ENCODE measurements at places on chromosomes 1 and 21.

DNA sequence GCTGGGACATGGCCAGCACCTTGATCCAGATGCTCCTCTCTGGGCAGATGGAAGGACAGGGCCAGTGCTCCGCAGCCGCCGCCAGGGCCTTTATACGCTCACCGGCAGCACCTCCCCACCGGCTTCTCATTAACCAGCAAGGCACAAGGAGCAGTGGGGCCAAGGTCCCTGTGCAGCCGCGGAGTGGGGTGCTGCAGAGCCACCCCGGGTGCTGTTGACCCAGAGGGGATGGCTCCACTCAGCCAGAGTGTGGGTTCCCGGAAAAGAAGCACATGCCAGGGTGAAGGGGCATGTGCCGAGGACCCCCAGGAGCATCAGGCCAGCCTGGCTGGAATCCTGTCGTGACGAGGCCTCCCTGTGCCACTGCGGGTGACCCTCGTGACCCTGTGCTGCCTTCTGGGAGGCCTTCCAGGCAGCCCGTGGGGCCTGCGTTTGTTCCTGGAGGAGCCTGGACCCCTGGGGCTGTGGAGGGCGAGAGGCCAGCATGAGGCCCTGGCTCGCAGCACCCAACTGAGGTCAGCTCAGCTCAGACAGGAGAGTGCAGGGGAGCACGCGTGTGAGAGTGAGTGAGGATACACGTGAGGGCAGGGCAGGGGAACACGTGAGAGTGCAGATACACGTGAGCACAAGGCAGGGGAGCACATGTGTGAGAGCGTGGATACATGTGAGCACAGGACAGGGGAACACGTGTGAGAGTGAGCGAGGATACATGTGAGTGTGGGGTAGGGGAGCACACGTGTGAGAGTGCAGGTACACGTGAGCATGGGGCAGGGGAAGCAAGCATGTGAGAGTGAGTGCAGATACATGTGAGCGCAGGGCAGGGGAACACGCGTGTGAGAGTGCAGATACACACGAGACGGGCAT is at the start of gene FTCD:
Gene FTCD (minus strand): TSS at position 66 of the 864 bp plus-strand sequence. CDS start 56 bp downstream, at position 10.
- no peak for DNase-seq

DNA sequence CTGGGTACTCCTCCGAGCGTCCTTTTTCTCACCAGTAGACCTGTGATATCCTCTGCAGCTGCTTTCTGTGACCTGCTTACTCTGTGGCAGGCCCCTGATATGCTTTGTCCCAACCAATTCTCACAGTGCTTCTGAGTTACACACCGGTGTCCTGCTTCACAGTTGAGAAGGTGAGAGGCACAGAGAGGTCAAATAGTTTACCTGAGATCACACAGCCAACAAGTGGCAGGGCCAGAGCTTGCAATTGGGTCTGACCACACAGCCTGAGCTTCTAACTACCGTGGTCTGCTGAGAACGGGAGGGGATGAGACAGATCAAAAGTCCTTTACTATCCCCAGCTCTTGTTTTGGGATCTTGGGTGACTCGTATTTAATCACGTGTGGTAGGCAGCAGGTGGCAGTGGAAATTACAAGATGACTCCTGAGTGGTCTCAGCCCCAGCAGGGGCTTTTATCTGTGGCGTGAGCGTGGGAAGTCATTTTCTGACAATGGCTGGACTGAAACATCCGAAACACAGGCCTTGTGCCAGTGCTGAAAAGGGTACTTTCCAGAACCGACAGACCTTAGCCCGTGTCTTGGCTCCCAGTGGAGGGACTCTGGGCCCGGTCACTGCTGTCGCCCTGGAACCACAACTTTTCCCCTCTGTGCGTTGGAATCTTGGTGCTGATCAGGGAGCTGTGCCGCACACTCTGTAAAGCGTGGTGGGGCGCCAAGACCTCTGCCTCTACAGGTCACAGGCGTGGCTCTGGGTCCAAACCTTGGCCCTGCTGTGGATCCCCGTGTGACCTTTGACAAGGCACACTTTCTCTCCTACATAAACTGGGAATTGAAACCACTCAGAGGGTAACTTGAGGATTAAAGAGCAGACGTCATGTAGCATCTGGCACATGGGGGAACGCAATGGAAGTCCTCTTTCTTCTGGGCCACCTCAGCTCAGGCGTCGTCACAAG is 11.9 kb downstream of the THEMIS2 start:
- no peak for DNase-seq

- no peak for DNase-seq
Measured at GRCh38 chr1:71166178-71167173, 85.6 kb upstream of the ZRANB2 start.

DNA sequence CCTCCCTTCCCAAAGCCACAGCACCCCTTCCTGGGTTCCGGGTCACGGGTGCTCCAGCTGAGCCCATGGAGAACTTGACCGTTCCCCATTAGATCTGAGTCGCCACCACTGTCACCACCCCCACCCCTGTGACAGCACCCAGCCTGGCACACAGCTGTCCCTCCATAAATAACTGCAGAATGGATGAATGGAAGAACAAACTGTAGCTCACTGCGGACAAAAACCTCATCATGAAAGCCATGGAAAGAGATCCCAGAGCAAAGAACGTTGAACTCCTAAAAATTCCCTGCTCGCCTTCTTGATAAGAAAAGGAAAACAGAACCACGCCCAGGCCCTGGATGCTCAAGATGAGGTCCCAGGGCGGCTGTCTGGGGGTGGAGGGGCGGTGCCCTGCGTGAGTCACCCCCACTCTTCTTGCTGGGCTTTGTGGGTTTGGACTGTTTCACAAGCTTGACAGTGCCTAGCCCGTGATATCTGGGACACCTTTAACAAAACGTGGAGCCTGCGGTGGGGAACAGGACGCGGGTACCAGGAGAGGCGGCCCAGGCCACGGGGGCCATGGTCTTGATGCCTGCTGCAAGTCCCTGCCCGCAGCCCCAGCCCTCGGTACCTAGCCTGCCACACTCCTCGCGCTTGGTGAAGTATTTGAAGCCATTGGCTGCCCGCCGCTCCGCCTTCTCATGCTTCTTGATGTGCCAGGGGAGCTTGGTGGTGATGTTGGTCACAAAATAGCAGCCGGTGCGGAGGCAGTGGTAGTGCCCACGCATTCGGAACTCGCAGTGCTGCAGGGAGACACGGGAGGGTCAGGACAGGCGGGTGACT is 151.9 kb downstream of the CASZ1 start:
- DNase-seq: no peak

DNA sequence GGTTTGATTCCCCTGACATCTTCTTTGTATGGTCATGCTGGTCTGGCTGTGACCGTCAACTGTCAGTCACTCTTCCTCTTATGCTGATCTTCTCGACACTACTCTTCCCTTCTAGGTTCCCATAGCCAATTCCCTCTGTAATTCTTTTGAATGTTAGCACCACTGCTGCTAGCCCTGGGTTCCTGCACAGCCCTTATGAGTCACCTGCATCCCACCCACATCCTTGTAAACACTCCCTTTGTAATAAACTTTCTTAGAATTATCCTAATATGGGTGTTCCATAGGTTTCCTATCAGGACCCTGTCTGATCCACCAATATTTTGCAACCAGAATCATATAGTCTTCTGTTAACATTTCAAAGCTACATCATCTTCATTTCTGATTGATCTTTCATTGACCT is 37.1 kb downstream of the JUN start:
- peak; percentile 53 for DNase-seq

GRCh38 chr1:93000751-93001175 is 39.5 kb upstream of the DIPK1A start:
- DNase-seq: no peak

DNA sequence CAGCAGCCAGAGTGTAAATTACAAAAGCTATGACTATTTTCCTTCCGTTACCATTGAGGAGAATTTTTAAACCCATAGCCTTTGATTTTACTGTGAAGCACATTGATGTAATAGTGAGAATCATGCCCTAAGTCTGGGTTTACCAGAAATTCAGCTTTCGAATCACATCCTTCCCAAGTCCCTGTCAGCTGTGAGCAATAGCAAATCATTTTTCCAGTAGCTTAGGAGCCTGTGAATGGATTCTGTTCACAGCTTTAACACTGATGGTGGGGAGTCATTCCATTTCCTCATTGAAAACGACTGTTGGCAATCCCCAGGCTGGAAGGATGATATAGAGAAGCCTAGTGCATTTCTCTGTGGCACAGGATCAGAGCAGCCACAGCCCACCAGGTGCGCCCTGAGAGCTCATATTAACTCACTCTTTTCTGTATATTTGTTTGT is 82.2 kb upstream of the C1orf105 start:
- DNase-seq: no peak

DNA sequence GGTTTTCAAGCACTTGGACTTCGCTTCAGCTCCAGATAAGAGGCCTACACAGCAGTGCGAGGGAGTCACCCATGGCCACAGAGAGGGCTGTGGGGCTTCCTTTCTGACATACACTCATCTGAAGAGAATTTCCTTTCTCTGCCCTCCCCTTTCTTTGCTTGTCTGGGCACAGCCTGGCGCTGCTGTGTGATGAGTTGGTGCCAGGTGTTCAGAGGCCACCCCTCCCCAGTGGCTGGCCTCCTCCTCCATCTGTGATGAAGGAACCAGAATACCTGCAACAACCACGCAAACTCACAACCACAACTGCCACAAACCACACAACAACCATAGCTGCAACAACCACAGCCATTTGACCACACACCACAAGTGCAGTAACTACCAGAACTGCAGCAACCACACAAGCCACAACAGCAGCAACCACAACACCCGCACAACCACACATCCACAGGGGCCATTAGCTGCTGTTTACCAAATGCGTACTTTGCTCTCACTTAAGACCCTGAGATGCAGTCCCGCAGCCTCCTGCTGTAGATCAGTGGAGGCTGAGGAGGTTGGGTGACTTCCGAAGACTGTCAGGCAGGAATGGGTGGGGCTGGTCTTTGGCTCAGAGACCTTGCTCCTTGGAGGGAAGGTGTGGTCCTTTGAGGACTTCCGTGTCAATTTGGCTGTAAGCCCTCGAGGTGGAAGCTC is 71.1 kb downstream of the IER5 start:
- peak; percentile 78 for DNase-seq

DNA sequence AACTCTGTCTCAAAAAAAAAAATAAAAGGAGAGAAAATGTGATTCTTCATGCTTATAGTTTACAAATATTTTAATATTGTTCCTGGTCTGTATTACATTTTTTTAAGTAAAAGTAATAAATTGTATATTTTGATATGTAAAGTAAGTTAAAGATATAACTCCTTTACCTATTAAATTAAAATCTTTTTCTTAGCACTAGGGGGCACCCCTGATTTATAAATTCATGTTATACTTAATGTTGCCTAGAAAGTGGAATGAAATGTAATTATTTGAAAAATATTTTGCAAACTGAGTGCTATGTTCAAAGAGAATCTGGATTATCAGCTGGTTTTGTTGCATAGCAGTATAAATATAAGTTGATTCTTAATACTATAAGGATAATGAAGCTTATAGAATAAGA is 49.2 kb downstream of the RALGPS2 start:
- DNase-seq: peak; percentile 29

GRCh38 chr1:44327679-44328491 is 27.2 kb downstream of the ERI3 start:
- DNase-seq: peak; percentile 60

GRCh38 chr1:14511166-14511680 is 87.3 kb upstream of the KAZN start:
- no peak for DNase-seq

- no peak for DNase-seq
Measured at GRCh38 chr1:174828264-174828663, 171.5 kb upstream of the CACYBP start.

- no peak for DNase-seq
Measured at GRCh38 chr1:232767305-232768074, 37.7 kb upstream of the MAP10 start.

GRCh38 chr1:224609333-224609732 is 6.8 kb upstream of the CNIH3 start:
- DNase-seq: no peak

Data from endothelial cell of umbilical vein (primary cell).